ENCODE measurements at places on chromosomes 7 and 10.

- no peak for DNase-seq
Observed at GRCh38 chr10:29501692-29502091, 133.1 kb downstream of the SVIL start.

GRCh38 chr10:48247680-48248079, 26.8 kb downstream of the FRMPD2 start:
- DNase-seq: no peak

DNA sequence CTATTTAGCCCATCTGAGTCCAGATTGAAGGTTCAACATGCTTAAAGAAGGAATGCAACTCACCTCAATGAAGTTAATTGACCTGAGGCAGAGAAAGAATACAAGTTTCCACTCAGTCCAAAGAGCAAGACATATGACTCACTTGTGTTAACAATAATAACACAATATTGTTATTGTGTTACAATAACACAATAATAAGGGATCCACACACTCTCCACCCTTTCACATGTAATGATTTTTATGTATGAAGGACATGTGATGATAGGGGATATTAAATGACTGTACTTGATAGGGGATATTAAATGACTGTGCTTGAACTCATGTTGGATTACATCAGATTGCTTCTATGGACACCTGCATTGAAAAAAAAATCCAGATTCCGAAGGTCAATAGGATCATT, 3.6 kb upstream of the ABCB1 start:
- DNase-seq: no peak

GRCh38 chr7:73451780-73452398, 18.3 kb downstream of the FZD9 start:
- no peak for DNase-seq

GRCh38 chr7:84069033-84069432, 125.6 kb downstream of the SEMA3A start:
- DNase-seq: no peak

DNA sequence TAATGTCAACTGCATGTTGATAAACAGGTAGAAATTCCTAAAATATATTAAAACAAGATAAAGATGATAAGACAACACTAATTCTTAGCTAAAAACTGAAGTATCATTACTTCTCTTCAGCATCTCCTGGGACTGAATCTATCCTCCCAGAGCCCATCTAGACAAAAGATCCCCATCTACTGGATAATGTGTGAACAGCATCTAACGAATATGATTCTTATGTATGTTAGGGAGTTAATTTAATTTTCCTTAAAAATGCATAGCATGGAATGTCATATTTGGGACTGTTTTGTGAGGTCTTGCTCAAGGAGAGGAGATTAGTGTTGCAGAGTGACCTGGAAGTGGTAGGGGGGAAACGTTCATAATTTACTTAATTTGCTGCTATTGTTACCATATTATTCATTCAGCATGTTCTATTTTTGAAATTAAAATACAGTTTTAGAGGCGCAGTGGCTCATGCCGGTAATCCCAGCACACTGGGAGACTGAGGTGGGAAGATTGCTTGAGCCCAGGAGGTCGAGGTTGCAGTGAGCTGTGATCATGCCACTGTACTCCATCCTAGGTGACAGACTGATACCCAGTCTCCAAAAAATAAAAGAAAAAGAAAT, 305.1 kb upstream of the CSTF2T start:
- DNase-seq: no peak

GRCh38 chr7:129804890-129805719, 147.7 kb downstream of the UBE2H start:
- DNase-seq: no peak

DNA sequence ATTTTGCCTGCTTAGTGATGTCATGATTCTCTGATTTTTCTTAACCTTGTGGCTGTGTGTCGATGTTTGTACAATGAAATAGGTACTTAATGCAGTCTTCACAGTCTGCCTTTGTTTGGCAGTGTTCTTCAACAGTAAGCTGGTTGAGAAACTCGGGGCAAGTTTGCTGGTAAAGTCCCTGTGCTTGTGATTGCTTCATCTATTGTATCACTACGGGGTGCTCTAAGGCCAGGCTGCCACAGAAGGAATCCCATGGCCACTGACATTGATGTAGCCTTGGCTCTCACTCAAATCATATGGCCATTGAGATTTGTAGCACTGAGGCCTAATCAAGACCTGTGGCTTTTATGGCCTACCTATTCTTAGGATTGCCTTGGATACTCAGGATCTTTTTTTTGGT, 33.5 kb upstream of the PRSS37 start:
- DNase-seq: no peak

DNA sequence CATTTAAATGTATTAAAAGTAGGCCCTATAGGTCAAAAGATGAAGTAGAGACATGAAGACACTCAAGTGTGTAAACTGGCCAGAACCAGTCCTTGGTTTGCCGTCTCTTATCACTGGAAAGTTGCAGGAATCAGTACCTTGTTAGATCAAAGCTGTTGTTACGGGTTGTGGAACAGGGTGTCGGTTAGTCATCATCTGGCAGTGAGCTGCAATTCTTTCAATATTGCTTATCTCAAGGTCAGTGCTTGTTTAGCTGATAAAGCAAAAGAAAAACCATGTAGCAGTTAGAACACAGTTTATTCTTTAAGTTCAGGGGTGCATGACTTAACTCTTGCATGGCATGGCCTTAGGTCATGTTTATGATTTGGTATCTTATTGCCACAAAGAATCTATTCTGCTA, 10.0 kb upstream of the SLC13A1 start:
- DNase-seq: no peak

DNA sequence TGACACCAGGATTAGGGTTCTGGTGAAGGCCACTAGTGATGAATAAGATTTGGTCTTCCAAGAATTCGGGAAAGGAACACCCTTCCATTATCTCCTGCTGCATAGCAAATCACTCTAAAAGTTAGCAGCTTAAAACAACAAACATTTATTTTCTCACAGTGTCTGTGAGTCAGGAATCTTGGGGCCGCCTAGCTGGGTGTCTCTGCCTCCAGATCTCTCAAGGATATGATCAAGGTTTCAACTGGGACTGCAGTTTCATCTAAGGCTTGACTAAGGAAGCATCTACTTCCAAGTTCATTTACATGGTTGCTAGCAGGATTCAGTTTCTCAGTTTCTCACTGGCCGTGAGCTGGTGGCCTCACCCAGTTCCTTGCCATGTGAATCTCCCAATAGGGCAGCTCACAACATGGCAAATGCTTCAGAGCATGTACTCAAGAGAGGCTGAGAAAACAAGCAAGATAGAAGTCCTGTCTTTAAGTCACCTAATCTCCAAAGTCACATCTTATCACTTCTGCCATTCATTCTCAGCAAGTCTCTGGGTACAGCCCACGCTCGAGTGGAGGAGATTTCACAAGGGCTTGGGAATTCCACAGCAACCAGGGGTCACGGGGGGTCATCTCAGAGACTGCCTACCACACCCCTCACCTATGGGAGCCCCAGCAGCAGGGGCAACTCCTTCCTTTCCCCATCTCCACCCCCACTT, 26.8 kb downstream of the TLX1 start:
- no peak for DNase-seq

GRCh38 chr10:120765226-120765803, 85.8 kb upstream of the WDR11 start:
- no peak for DNase-seq

DNA sequence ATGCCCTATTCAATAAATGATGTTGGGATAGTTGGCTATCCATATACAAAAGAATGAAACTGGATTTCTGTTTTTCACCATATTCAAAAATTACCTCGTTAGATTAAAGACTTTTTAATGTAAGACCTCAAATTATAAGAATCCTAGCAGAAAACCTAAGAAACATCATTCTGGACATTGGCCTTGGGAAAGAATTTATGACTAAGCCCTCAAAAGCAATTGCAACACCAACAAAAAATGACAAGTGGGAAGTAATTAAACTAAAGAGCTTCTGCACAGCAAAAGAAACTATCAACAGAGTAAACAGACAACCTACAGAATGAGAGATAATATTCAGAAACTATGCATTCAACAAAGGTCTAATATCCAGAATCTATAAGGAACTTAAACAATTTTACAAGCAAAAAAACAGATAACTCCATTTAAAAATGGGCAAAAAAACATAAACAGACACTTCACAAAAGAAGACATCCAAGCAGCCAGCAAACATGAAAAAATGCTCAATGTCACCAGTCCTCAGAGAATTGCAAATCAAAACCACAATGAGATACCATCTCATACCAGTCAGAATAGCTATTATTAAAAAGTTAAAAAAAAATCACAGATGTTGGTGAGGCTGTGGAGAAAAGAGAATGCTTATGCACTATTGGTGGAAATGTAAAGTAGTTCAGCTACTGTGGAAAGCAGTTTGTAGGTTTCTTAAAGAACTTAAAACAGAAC, 309.8 kb downstream of the AHR start:
- no peak for DNase-seq

GRCh38 chr10:94383530-94383929, 18.8 kb upstream of the TBC1D12 start:
- no peak for DNase-seq

DNA sequence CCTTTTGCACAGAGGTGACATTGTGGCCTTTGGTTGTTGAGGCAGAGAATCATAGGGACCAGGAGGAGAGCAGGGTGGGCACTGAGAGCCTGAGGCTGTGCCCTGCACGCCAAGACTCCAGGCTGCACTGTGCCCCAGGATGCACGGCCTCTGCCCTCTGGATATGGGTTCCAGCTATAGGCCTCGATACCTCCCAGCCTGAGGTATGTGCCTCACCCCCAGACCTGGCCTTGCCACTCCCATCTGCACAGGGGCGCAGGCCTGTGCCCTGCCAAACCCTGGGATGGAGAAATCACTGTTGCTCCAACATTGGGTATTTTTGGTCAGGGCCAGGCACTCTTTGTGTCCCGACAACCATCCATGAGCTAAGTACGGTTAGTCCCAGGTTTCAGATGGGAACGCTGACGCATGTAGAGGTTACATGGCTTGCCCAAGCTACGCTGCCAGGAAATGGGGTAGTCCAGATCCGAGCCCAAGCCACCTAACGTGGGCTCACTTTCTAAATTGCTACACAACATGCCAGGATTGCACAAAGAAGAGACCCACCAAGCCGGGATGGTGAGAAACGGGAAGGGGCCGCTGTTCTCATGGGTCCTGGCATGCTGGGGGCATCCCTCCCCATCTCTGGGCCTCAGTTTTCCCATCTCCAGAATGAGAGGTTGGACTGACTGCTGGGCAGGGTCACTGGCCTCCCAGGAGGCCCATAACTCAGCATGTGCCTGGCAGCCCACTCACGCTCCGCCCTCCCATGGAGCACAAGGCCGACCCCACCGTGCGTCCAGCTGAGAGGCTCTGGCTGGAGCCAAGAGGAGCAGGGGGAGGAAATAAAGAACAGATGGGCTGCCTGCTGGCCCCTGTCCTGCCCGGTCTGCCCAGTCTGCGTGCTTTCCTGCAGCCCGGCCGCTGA, 44.2 kb downstream of the ZCCHC24 start:
- DNase-seq: no peak

DNA sequence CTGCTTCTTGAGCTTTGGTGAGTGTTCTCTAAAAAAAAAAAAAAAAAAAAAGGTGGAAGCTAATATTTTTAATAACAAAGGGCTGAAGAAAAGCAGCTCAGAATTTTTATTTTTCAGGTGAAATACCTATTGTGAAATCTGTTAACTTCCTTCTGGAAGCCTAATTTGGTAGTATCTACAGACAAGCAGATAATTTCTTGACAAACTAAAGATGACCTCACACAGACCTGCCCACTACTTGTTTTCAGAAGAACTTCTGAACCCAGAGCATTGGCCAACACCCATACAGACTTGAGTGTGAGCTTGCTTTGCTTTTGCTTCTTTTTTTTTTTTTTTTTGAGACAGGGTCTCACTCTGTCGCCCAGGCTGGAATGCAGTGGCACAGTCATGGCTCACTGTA, 31.2 kb downstream of the LRRC4 start:
- no peak for DNase-seq

GRCh38 chr10:49569031-49569631, 30.2 kb upstream of the ERCC6 start:
- no peak for DNase-seq

Data from activated naive CD8-positive, alpha-beta T cell treated with anti-CD3 and anti-CD28 coated beads for 36 hours (primary cell).